ENCODE measurements at places on chromosomes 2 and 18.

GRCh38 chr18:10702206-10702605 lies 176.4 kb downstream of the NAPG start:
- DNase-seq = no peak

- no peak for DNase-seq
Measured at GRCh38 chr2:30792521-30792920, 14.7 kb downstream of the CAPN13 start.

- DNase-seq = no peak
Measured at GRCh38 chr2:199258291-199258690, 199.4 kb downstream of the SATB2 start.

- DNase-seq = no peak
Measured at GRCh38 chr2:158366342-158366741, 90.2 kb downstream of the CCDC148 start.

- DNase-seq = no peak
Measured at GRCh38 chr2:169965495-169965894, 138.2 kb downstream of the UBR3 start.

GRCh38 chr2:112896909-112897623 lies 13.9 kb upstream of the IL37 start:
- no peak for DNase-seq

GRCh38 chr18:63395503-63395902 lies 26.8 kb downstream of the VPS4B start:
- no peak for DNase-seq

DNA sequence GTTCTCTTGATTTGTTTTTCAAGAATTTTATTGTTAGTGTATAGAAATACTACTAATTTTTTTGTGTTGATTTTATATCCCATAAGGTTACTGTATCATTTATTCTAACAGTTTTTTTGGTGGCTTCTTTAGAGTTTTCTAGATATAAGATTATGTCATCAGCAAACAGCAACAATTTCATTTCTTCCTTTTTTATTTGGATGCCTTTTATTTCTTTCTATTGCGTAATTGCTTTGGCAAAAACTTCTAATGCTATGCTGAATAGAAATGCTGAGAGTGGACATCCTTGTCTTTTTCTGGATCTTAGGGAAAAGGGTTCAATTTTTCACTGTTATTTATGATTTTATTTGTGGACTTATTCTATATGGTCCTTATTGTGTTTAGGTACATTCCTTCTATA lies 298.8 kb downstream of the RPRM start:
- DNase-seq = no peak

GRCh38 chr2:13143451-13143850 lies 426.7 kb downstream of the TRIB2 start:
- no peak for DNase-seq

DNA sequence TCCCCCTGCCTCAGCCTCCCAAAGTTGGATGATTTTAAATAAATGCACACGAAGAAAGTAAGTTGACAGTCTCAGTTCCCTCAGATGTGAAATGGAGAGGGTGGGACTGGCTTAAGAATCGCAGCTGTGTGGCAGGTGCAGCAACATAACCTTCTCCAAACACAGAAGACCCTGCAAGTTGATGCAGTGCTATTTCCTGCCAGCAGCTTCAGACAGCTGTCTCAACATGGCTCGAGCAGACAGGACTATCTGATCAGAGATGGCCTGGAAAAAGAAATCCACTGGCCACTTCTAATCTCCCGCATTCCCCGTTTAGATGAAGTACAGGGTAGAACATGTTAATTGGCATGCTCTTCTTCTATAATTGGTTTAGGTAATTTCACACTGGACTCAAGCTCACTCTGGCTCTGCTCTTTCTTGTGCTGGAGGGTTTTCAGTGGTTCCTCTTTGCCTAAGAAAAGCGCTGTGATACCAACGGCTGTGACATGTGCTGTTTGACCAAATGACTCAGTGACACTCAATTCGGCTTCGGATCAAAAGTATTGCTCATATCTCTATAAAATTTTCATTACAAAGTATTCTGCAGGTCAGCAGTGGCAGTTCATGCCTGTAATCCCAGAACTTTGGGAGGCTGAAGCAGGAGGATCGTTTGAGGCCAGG lies 40.2 kb downstream of the MYOM1 start:
- no peak for DNase-seq

DNA sequence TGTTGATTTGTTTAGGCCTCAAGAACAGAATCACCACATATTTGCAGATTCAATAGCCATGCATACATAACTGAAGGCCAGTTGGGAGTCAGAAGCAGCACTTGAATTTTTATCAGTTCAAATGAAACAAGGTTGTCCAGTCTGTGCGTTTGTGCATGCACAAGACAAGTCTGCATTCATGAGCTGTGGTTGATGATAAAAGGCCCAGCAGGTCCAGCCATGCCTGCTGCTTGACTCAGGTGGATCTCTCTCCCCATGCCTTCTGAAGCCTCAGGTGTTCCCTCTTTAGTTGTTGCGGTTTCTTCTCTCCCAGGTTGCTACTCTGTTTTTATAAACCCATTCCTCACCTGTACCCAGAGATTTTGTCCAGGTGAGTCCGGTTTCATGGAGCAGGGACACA lies 124.5 kb downstream of the CCDC102B start:
- DNase-seq = no peak

DNA sequence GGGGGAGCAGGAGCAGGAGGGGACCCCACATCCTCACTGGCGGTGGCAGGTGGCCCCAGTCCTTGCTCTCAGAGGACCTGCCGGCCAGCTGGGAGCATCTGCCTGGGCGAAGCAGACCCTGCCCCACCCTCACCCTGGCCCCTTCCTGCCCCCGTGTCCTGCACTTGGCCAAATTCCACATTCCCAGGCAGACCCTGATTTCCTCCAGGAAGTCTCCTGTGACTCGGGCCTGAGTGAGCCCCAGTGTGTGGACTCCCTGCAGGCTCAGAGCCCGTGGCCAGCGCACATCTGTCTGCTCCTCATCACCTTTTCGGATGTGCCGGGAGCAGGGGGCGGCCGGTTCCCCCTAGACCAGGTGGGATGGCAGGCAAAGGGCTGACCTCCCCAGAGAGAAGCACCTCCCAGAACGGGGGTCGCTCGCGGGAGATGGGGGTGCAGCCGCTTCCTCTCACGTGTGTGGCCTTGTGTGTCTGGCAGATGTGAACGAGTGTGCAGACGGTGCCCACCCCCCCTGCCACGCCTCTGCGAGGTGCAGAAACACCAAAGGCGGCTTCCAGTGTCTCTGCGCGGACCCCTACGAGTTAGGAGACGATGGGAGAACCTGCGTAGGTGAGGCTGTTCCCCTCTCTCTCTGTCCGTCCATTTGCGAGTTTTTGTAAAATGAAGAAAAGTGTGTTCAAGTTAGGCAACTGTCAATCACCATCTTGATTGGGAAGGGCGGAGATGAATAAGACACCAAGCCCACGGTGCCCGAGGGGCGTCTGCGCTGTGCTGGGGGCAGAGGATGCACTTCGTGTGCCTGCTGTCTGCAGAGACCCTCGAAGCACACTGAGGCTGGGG lies 90.4 kb downstream of the TPO start:
- DNase-seq = no peak

DNA sequence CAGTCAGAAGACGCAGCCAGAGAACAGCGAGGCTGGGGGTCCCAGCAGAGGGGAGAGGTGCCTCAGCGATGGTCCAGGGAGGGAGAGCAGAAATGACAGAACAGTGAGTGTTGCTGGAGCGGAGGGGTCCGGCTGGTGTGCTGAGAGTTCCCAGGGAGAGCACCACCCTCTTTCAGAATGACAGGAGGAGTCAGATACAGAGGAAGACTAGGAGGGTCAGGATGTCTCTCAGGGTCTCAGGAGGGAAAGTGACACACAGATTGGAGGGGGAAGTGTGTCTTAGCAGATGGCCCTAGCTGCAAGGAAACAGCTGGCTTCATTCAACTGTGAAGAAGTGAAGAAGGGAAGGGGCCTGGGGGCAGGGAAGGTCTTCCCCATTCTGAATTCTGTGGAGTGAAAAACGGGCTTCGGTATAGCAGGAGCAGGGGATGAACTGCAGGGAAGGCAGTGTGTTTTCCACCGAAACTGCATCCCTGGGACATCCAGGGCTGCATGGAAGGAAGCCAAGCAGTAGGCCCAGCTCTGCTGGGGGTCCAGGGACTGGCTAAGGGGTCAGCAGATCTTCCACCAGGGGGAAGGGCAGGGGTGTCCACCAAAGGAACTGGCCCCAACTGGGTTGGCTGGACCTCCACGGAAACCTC lies 90.0 kb upstream of the OTOS start:
- DNase-seq = no peak

DNA sequence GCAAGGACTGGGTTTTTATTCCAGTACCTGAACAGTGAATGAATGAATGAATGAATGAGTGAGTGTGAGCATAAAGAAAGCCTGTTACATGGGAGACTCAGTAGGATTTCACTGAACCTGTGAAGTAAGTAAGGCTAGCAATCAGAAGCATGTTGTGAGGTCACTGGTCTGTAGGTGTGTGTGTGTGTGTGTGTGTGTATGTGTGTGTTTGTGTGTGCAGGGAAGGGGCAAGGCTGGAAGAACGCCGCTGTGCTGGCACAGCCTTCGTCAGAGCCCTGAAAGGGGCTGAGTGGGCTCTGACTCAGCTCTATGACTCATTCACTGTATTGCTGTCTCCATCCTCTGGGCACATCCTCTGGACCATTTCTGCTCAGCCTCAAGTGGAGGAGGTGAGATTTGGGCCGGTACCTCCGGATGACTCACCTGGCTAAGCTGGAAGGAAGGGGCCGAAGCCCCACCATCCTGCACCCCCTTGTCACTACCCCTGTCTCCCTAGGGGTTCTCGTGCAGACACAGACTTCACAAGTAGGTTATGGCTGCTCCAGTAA lies 51.4 kb upstream of the MRPL33 start:
- peak; percentile 70 for DNase-seq

GRCh38 chr18:9209279-9209678 lies 72.7 kb downstream of the ANKRD12 start:
- no peak for DNase-seq

- DNase-seq = no peak
Measured at GRCh38 chr2:18792226-18792629, 202.9 kb upstream of the NT5C1B start.

DNA sequence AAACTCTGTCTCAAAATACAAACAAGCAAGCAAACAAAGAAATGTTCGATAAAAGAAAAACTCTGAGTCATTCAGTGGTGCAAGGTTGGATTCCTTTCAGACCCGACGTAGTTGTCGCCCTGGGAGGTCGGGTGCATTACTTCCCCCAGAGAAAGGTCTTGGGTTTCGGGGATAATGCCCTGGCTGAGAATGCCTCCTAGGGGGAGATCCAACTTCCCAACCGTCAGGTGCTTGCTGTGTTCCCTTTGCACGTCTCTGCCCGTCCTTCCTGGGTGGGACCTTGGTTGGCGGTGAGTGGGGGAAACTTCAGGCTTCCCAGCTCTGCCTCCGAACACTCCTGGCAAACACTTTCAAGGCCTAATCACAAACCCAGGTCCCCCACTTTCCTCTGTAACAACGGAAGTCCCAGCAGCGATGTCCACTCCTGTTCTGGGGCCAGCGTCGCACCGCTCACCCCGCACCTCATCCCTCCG lies 609 bp downstream of the TPGS2 start:
- DNase-seq = no peak

GRCh38 chr2:156765043-156765442 lies 328.9 kb downstream of the GPD2 start:
- no peak for DNase-seq

GRCh38 chr2:224366267-224366844 lies 35.6 kb downstream of the FAM124B start:
- DNase-seq = no peak

DNA sequence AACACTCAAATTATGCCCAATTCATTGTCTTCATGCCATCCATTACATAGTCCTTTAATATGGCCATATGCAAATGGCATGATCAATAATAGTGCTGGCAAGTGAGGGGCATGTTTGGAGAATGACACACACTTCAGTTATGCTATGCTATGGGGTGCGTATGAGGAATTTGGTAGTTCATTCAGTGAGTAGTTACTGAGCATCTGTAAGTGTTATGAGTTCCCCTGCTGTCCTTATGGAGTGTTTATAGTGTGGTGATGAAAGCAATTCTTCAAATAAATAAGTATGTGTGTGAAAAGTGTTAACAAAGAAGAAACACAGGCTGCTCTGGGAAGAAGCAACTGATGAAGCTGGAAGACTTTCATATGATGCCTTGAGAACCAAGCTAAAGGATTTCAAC lies 383.7 kb upstream of the SLC14A2 start:
- DNase-seq = no peak

GRCh38 chr2:115480741-115481140 lies 1038.3 kb downstream of the DPP10 start:
- DNase-seq = no peak

DNA sequence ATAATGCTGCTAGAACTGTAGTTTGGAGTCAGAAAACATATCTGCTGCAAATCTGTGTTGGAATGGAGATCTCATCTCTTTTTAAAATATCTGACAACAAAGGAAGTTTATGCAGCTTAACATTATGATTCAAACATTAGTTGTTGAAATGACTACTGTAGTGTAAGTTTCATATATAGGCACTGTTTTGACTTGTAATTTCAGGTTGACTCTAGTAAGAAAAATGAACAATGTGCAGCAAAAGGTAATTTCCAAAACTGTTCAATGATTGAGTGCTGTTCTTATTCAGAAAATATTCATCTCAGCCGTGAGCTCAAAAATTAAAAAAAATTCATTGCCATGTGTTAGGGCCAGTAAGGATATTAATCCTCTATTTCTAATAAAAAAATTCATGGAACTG lies 48.5 kb downstream of the CCDC138 start:
- DNase-seq = no peak

- DNase-seq = no peak
Measured at GRCh38 chr2:6919901-6920742, 2.9 kb downstream of the RNF144A start.

DNA sequence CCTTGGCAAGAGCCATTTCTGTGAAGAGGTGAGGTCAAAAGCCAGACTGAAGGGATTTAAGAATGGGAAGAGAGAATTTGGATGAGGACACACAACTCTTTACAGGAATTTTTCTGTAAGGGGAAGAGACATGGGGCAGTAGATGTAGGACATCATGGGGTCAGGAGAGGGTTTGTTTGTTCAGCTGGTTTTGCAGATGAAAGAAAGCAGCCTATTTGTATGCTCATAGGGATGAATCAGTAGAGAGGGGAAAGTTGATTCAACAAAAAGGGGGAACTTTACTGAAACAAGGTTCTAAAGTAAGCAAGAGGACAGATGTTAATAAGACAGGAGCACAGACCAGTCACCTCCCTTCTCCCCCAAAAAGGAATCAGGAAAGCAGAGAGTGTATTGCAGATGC lies 11.2 kb downstream of the SCG2 start:
- DNase-seq = no peak

DNA sequence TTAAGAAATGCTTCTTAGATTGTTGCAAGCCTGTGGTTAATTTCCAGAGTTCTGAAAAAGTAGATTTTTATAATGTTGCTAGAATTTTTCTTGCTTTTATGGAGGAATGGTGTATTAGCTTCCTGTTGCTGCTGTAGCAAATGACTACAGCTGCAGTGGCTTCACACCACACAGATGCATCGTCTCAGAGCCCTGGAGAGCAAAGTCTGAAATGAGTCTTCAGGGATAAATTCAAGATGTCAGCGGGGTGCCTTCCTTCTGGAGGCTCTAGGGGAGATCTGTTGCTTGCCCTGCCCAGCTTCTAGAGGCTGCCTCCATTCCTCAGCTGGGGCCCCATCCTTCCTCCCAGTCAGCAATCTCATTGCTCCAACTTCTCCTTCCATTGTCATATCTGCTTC lies 187.8 kb downstream of the ZNF516 start:
- no peak for DNase-seq

- peak; percentile 26 for DNase-seq
Measured at GRCh38 chr18:12750076-12750714, 47.4 kb downstream of the PSMG2 start.
